ENCODE measurements at places on chromosomes 5 and 9. TPM values are rescaled to one million over a fixed set of nuclear protein-coding genes. Genes with fewer than 3 reads are reported as not detected.

DNA sequence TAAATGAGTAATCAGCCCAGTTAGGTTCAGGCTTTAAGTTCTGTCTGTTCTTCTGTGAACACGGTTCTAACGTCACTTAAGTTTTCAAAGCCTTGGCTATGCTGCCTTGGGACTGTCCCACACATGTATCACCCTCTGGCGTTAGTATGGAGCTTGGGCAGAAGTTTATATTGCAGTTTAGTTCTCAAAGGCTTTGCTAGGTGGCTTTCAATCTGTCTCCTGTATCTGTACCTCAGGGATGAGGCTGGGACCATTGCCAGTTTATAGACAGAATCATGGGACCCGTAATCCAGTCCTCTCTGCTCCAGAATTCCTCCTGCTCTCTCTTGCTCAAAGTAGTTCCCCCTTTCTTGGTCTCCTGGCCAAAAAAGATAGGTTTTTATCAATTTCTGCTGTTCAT lies 12.1 kb downstream of the C9orf40 start:
- DNase-seq = no peak

ZDHHC11B gene
- total RNA-seq = 12.7 TPM

DNA sequence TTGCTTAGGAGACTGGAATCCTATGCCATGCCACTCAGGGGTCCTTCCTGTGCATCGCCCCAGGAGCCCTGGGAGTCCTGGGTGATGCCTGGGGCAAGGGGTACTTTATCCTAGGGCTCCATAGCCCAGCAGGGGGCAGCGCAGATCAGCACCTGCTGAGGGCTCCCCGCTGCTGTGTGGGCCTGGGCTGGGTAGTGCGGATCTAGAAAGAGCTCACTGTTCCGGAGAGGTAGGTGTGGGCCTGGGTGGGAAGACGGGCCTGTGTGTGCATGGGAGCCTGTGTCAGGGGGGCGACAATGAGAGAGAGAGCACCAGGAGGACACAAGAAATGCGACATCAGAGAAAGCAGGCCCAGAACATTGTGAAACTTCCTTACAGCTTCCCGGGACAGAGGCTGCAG lies 11.4 kb upstream of the DAB2IP start:
- peak; percentile 82 for DNase-seq

TAF11L5 gene
- total RNA-seq = not detected

DNA sequence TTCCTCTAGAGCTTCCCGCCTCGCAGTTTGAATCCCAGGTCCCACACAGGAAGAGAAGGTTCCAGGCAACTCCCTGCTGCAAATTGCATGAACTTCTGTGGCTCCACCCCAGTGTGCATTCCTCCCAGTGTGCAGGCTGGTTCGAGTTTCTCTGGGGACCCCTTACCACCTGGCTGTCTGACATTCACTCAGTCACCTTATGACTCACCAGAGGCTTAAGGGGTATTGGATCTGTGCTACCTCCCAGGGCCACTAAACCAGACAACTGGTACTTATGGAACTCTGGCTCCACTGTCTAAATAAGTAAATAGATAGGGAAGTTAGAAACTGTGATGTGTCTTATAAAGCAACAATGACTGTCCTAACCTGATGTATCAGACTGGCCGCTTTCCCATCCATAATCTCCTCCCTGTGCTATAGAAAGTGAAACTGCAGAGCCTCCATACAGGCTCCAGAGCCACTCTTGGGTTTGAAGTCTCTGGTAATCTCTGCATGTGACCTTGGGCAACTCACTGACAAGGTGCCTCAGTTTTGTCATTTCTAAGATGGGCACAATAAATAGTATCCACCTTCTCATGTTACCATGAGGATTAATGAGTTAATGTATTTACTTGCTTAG lies 720.6 kb downstream of the SEMA5A start:
- no peak for DNase-seq

DNA sequence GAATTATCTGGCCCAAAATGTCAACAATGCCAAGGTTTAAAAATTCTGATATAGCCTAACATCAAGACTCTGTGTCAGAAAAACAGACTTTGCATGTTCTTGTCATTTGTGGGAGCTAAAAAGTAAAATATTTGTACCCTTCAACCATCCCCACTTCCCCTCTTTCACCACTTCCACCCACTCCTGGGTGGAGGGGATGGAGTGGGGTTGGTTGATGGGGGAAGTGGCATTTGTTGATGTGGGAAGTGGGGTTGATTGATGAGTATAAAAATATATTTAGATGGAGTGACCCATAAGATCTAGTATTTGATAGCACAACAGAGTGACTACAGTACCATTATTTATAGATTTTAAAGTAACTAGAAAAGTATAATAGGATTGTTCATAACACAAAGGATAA lies 55.0 kb upstream of the C9orf72 start:
- DNase-seq = no peak

PPP3R2 gene
- total RNA-seq = not detected

DMRT2 gene
- 0.36 TPM for total RNA-seq

- no peak for DNase-seq
These were observed 31.4 kb upstream of the SYK start for GRCh38 chr9:90770182-90770738.

DDX4 gene
- not detected for total RNA-seq

DNA sequence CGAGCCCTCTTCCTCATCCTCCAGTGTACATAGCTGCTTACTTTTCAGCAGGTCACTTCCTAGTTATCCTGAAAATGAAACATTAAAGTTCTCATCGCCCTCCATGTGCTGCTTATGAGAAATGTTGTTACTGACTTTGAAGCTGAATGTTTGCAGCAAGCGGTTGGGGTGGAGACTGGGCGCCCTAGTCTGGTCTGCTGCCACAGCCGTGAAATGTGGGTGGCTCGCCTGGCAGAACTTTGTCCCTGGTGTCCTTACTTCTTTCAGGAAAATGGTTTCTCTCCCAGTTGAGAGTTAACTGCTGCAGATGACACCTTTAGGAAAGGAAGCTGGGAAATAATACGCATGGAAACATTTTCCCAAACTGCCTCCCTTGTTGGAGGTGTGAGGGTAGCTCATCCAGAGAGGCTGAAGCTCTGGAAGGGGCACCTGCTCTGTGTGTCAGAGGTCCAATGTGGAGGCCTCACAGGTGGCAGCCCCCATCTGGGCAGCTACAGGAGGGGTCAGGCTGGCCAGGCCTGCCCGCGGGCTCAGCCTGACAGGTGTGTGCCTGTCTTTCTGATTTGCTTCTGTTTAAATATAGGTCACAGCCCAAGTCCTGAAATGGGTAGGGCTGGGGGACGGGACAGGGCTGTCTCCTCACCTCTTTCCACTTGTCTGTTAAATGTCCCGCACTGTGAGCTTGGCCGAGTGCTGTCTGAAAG lies 24.0 kb downstream of the TRAF2 start:
- DNase-seq = no peak

DNA sequence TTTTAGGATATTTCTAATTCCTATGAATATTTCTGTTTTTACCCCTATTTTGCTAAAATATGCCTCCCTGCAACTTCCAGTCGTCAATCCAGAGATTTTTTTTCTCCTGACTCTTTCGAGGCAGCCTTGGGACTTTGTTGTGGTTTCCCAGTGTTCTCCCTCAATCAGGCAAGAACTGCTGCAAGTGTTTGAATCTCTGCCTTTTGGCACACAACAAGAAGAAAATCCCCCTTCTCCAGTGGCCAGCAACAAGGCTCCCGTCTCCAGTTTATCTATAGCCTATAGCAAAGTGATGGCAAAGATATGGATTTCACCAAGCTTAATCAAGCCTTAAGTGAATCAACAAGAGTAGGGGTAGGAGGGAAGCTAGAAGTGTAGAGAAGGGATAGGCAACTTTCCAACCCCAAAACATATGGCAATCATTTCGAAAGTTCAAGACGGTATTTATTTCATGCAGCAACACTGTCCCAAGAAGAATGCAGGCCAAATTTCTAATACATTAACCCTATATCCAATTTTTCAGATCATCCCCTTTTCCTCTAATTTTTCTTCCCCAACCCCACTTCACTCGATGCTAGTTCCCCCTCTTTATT lies 37.7 kb upstream of the PAPPA start:
- DNase-seq = no peak

NR2F1-AS1 gene
- 8.9 TPM for total RNA-seq

CCNH gene
- 92.7 TPM for total RNA-seq

BAAT gene
- total RNA-seq = not detected

Data from sigmoid colon (tissue), 7 donors.